Uterus (tissue), 4 donors: ENCODE measurements at places on chromosomes 11 and 22. TPM values are rescaled to one million over a fixed set of nuclear protein-coding genes. Genes with fewer than 3 reads are reported as not detected.

DNA sequence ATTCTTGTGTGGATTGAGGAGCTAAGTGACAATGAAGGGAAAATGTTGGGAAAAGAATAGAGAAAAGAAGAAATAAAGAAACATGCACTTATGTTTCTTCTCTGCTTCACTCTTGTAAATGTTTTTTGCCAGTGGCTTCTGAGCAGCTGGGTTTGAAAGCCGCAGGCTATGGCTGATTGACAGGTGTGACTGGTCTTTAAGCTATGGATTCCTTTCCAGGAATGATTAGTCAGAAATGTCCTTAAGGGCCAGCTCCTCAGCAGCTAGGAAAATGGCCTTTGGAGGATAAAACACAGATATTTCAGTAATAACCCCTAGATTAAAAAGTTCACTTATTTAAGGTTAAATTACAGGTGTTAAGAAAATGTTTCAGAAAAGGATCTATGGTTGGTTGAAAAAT, 6.5 kb upstream of the USP28 start:
- no peaks in the 10 kb centered on the region for H3K36me3 ChIP-seq
- DNase-seq: no peak
- no peak overlapping the region for H3K27ac ChIP-seq

DNA sequence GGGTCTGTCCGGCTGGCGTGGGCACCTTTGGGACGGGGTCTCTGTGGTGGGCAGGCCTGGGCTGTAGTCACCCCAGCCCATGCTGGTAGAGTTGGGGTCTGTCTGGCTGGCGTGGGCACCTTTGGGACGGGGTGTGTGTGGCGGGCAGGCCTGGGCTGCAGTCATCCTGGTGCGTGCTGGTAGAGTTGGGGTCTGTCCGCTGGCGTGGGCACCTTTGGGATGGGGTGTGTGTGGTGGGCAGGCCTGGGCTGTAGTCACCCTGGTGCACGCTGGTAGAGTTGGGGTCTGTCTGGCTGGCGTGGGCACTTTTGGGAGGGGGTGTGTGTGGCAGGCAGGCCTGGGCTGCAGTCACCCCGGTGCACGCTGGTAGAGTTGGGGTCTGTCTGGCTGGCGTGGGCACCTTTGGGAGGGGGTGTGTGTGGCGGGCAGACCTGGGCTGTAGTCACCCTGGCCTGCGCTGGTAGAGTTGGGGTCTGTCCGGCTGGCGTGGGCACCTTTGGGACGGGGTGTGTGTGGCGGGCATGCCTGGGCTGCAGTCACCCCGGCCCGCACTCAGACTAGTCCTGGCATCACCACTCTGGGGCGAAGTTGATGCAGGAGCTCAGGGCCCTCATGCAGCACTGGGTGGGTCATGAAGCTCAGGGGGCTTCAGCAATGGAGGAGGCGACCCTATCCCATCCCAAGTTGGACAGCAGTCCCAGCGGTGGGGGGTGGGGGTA, 19.3 kb downstream of the PRR33 start:
- H3K27me3 ChIP-seq: no peaks in the 10 kb centered on the region
- peak overlapping the region; percentile 89 for H3K27ac ChIP-seq
- no peak for DNase-seq

GRCh38 chr11:91446267-91446666, 778.4 kb upstream of the FAT3 start:
- no peaks in the 10 kb centered on the region for H3K4me1 ChIP-seq
- no peak overlapping the region for H3K27ac ChIP-seq
- DNase-seq: no peak
- no peaks in the 10 kb centered on the region for H3K36me3 ChIP-seq
- no peaks in the 10 kb centered on the region for H3K27me3 ChIP-seq
- no peak overlapping the region for H3K4me3 ChIP-seq

- H3K4me1 ChIP-seq: no peaks in the 10 kb centered on the region
- no peak for DNase-seq
- no peak overlapping the region for H3K27ac ChIP-seq
- no peak overlapping the region for H3K4me3 ChIP-seq
- no peaks in the 10 kb centered on the region for H3K36me3 ChIP-seq
These were observed 11.2 kb upstream of the MUC6 start for GRCh38 chr11:1047595-1048156.

DNA sequence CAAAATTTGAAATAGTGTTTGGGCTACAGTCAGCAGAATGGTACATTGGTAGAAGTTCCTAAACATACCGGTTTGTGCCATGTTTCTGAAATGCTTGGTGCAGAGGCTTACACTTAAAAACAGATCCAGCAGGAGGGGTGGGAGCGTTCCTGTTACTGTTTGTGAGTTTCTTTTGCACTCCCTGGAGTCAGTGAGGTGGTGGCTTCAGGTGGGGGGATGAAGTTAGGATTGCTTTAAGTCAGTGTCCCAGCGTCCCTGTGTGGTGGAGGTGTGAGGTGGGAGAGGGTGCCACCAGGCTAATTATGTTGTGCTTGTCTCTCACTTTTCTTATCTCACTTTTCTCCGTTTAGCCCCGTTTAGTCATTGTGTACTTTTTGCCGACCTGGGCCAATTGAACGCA, 9.7 kb downstream of the TNRC6B start:
- no peaks in the 10 kb centered on the region for H3K36me3 ChIP-seq
- no peak overlapping the region for H3K4me3 ChIP-seq

- H3K27me3 ChIP-seq: no peaks in the 10 kb centered on the region
- H3K4me1 ChIP-seq: no peaks in the 10 kb centered on the region
- DNase-seq: no peak
- H3K4me3 ChIP-seq: no peak overlapping the region
These were observed 122.3 kb upstream of the SNX19 start for GRCh38 chr11:131038597-131038996.

The GRIK4 gene
- 0.28 TPM for total RNA-seq

The OR4D10 gene
- total RNA-seq: not detected

The FADS2 gene
- 61.0 TPM for total RNA-seq
